Hematopoietic multipotent progenitor cell treated with erythropoietin and hydrocortisone succinate and interleukin-3 and kit ligand, for 8 days (in vitro differentiated cells): ENCODE measurements at places on chromosomes 3 and 15.
A peak's percentile ranks its signal among the peaks of the same experiment; 100 is the strongest.

DNA sequence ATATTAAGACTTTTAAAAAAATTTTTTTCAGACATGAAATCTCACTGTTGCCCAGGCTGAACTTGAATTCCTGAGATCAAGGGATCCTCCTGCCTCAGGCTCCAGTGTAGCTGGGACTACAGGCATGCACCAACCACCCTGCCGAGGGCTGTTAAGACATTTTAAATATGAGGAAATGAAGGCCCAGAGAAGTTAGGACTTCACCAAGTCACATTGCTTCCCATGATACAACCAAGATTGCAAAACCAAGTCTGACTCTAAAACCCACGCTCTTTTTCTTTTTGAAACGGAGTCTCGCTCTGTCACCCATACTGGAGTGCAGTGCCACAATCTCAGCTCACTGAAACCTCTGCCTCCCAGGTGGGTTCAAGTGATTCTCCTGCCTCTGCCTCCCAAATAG lies 28.0 kb downstream of the PTPN9 start:
- no peak for DNase-seq

GRCh38 chr3:194387926-194388418 lies 11.1 kb downstream of the GP5 start:
- DNase-seq = no peak

- peak; percentile 82 for DNase-seq
Observed at GRCh38 chr3:108127301-108127988, 36.6 kb upstream of the CD47 start.

DNA sequence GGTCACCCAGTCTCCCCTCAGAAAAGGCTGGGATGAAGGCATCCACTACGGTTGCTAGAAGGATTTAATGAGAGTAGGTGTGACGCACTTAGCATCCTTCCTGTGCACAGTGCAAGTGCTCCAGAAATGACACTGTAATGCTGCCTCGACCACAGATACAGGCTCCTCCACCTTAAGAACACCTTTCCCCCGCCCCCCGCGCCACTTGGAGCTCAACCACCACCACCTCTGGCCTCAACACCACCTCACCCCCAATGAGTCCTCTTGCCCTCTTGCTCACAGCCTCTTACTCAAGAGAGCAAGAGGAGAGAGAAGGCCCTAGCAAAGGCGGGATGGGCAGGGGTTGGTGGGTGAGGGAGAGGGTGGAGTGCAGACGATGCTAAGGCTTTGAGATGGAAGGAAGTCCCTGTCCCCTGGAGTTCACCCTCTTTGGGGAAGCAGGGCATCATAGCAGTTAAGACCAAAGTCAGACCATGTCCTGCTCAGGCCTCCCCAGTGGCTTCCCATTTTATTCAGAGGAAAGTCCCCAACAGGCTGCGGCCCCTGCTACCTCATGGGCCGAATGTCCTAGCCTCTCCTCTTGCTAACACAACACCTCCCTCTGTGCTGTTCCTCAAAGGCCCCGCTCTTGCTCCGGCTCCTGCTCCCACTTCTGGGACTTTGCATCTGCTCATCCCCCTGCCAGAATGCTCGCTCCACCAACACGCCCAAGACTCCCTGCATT lies 8.3 kb downstream of the STARD5 start:
- no peak for DNase-seq

DNA sequence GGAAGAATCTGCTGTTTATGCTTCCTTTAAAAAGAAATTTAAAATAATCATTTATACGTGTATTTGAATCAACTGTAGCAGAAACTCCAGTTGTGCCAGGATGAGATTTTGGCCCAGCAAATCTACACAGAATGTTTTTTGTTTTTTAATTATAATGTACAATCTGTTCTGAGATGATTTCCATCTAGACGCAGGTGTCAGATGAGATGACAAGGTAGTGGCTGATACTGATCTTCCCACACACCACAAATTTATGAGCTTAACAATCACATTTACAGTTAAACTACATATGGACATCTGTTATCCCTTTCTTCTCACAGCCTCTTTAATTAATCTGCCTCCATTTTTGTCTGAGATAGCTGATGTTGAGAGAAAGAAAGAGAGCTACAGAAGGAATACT lies 23.6 kb downstream of the DCLK3 start:
- no peak for DNase-seq

- DNase-seq = no peak
Observed at GRCh38 chr3:173027429-173027828, 113.6 kb downstream of the SPATA16 start.

DNA sequence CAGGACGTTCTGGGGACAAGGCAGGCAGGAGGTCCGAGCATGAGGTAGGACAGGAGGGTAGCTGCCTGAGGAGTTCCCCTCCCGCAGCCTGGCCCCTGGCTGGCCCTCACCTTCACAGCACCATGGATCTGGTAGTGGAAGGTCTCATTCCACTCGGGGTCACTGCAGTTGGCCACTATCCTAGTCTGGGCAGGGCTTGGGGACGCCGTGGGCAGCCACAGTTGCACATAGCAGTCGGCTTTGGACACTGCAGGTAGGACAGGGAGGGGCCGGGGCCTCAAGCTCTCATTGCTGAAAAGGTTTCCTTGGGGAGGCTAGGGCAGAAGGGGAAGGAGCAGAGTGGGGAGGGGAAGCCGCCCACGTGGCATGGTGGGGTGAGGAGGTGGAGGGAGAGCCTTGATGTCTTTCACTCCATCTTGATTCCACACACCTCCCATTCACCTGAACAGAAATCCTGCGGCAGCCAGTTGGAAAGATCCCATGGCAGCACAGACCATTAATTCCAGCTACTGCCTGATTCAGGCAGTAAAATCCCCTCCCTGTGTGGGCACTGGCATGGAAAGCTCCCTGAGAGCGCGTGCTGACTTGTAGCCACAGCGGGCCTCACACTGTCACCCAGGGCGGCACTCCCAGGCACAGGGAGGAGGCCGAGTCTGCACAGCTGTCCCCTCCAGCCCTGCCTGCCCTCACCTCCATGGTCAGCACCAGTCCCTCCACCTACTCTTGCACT lies 2.1 kb downstream of the PLA2G4F start:
- no peak for DNase-seq
